ENCODE measurements at places on chromosomes 6 and 20. TPM values are rescaled to one million over a fixed set of nuclear protein-coding genes. Genes with fewer than 3 reads are reported as not detected.

- DNase-seq, result peak; percentile 49
Observed at GRCh38 chr20:1417273-1417672, 24.4 kb upstream of the FKBP1A start.

Gene C20orf141
- total RNA-seq, result not detected

Gene CST4
- not detected for total RNA-seq

DNA sequence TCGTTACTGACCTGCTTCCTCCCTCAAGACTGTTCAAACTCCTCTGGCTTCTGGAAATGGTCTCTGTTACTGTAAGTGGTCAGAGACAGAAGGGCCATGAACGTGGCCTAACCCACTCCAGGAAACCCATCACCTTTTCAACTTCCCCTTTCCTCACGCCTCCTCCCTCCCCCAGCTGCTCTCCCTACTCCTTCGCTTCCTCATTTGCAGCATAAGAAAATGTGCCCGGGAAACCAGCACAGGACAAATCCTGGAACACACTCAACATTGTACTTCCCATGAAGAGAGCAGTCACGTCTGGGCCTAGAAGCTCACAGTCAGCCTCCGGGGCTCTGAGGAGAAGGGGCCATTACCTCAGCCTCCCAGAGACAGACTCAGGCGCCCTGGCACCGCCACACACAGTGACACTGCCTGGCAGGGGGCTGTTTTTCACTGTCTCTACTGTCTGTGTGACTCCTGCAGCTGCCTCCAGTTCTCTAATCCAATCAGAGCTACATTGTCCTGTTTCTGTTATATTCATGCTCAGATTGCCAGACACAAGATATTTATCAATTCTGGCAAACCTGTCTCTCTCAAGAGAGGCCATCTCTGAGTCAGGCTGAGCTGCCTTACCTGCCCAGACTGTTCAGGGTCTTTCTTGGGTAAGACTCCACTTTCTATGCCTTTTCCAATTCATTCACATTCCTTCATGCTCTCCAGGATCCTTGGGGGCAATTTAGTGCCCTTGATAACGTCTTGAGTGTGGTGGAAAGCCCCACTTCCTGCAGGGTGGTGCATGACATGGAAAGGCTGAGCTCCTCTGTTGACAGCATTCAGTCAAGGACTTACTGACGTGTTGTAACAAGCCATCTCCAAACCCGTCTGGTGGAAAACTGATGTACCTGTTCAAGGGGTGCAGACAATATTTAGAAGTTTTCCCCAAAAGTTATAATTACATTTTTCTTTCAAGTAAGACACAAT is 242.2 kb downstream of the HIVEP2 start:
- no peak for DNase-seq

DNA sequence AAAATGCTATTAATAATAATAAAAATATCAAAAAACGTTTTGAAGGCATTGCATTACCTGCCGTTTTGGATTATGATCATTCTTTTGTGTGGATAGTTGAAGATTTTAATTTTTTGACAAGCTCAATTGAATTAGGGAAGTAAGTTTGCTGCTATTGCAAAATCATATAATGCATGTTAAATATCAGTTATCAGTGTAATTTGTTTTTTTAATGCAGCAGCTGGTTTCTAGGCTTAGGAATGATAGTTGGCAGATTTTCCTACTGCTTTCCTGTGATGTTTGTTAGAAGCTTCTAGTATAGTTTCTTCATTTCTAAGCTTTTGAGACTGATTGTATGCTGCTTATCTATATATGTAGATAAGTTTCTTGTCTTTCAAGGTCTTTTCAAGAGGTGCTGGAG is 99.0 kb downstream of the JARID2 start:
- no peak for DNase-seq

Gene GHRH
- total RNA-seq, result not detected

Gene DEFB132
- not detected for total RNA-seq

DNA sequence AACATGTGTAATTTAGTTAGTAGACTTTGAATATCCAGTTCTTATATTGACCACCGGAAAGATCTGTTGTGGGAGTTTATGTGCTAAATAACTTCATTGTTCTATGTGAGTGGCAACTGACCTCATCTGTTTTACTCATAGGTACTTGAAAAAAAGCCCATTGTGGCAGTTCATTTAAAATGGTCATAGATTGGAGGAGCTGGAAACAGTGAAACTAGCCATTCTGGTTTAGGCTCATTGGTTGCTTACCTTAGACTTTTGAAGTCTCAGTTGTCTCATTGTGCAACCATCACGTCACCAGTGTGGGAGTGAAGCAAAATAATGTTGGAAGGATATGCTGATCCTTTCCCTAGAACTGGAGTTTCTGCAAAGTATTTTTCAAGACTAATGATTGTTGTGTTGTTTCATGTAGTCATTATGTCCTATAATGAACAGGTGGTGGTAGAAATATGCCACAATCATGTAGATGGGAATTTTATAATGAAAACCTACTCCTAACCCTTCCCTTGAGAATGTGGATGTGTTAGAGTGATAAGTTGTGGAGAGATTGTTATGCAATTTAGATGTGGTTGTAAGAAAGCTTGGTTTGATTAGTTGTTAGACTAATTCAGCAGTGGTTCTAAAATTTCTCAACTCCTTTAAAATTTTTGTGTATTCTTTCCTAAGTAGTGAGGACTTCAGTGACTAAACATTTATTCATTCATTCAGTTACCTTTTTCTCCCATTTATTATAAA is 18.3 kb downstream of the DSP start:
- no peak for DNase-seq

DNA sequence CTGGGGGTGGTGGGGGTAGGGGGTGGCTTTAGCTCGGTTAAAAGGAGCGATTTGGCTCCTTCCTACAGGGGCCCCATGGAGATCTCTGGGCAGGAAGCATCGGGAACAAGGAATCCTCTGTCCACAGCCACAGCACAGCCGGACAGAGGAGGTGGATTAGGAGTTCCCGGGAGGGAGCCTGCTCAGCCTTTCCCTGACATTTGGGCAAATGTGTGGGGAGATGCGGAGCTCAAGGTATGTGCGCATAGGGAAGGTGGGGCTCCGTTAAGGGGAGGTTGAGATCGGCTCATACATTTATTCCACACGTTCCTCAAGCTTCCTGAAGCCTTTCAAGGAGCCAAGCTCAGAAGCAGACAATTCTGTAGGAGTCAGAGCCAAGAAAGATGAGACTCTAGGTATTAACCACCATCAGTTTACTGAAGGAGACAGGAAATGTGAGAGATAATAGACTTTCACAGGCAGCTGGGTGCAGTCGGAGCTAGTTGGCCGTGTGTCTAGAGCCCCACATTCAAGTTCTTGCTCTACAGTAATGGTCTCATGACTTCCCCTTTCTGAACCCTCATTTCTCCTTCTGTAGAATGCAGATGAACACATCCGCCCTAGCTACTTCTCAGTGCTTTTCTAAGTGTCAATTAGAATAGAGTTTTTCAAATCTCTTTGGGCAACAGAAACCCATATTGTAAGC is 40.8 kb upstream of the EPB41L1 start:
- DNase-seq, result no peak

DNA sequence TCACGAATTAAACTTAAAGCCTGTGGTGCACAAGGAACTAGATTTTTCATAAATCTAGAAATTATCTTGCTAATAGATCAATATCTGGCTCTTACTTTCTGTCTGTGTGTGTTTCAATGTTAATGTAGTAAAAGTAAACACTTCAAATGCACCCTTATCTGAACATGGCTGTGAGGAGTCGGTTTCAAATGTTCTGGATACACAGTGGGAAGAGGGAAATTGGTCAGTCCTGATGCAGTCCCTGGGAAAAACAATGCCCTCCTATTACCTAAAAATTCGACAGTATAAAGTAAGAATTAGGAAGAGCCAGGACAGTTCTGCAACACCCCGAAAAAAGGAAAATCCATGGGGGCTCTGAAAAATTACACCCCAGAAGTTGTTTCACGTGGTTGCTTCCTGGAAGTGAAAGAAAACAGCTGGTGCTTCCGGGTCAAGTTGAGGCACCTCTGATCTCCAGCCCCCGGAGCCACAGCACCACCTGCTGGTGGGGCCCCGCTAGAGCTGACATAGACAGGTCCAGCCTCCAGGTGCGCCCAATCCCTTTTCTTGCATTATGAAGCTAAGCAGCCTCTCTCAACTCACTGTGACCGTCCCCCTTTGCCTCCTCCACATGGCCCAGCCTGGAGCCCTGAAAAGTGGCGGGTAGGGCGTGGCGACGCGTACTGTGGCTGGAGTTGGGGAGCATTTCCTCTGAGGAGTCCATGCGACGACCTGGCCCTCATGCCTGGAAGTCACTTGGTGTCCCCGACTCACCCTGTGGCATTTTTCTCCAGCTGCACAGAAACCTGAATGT is 8.3 kb downstream of the SEMG2 start:
- no peak for DNase-seq

DNA sequence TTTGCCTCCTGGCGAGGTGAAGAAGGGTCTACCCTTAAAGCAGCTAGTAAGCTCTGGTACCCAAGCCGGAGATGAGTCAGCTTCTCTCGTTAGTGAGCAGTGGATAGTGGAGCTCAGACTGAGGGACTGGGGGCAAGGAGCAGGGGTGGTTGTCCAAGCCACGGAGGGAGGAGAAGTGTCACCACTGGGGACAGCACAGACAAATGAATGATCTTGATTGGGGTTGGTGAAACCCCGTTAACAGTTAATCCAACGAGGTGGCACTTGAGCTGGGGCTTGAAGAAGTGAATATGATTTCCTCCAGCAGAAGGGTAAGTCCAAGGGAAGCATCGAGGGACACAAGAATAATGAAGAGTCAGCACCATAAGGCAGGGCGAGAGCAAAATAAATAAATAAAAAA is 43.0 kb downstream of the JARID2 start:
- DNase-seq, result no peak

- DNase-seq, result no peak
Observed at GRCh38 chr6:67775333-67775732, 859.7 kb upstream of the ADGRB3 start.

GRCh38 chr6:152154559-152155356 is 347.3 kb downstream of the ESR1 start:
- peak; percentile 18 for DNase-seq
